NCI-H510A (cell line): ENCODE measurements at places on chromosomes 2 and 18.

DNA sequence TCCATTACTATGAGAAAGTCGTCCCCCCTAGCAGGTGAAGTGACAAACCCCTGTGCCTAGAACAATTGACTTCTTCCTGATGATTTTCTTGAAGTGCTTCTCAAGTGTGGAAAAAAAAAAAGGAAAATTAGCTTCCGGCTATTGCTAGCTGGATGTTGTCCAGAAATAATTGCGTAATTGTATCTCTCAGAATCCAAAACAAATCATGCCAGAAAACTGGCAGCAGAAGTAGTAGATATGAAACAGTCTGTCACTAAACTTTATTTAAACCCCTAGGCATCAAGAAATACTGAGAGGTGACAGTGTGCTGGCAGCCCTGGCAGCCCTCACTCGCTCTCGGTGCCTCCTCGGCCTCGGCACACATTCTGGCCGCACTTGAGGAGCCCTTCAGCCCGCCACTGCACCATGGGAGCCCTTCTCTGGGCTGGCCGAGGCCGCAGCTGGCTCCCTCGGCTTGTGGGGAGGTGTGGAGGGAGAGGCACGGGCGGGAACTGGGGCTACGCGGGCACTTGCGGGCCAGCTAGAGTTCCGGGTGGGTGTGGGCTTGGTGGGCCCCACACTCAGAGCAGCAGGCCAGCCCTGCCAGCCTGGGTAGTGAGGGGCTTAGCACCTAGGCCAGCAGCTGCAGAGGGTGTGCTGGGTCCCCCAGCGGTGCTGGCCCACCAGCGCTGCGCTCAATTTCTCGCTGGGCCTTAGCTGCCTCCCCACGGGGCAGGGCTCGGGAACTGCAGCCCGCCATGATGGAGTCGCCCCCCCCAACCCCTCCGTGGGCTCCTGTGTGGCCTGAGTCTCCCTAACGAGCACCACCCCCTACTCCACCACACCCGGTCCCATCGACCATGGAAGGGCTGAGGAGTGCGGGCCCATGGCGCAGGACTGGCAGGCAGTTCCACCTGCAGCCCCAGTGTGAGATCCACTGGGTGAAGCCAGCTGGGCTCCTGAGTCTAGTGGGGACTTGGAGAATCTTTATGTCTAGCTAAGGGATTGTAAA, 80.5 kb upstream of the ABCA12 start:
- DNase-seq: no peak

DNA sequence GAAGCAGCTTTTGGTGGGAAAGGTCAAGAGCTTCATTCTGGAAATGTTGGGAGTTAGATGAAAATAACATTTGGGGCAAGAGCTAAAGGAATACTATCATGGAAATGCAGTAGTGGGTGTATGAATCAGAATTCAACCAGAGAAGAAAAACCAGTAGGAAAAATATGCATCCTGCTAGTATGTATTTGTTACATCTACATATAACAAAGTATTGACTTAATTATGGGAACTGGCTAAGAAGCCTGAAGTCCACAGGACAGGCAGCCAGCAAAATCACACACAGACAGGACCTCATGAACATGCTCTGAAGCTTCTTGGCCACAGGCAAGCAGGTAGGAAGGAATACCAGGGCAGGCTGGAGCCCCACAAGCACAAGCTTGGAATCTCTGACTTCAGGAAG, 185.8 kb downstream of the FBXO15 start:
- DNase-seq: no peak

DNA sequence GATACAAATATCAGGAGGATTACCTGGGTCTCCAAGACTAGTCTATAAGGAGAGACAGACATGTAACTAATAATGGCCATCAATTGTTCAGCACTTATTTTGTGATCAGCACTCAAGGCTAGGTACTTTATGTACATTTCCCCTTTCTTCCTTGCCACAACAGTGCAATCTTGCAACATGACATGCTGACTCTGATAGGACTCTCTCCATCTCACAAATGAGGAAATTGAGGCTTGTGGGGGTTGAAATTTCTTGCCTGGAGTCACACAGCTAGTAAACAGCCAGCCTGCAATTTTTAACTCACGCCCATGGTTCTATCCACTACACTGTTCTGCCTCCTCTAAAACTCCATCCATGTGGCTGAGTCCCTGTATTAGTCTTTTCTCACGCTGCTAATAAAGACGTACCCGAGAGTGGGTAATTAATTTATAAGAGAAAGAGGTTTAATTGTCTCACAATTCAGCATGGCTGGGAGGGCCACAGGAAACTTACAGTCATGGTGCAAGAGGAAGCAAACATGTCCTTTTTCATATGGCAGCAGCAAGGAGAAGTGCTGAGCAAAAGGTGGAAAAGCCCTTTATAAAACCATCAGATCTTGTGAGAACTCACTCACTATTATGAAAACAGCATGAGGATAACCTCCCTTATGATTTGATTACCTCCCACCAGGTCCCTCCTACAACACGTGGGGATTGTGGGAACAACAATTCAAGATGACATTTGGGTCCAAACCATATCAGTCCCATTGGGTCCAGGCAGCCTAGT, 302.4 kb downstream of the PLCL1 start:
- DNase-seq: no peak

GRCh38 chr18:68693091-68693815, 21.7 kb downstream of the TMX3 start:
- no peak for DNase-seq

GRCh38 chr18:46250084-46250811, 146.1 kb downstream of the HAUS1 start:
- peak; percentile 62 for DNase-seq

GRCh38 chr2:42914860-42915259, 122.5 kb upstream of the HAAO start:
- DNase-seq: no peak

GRCh38 chr2:73896362-73897239, 3.8 kb downstream of the ACTG2 start:
- no peak for DNase-seq

DNA sequence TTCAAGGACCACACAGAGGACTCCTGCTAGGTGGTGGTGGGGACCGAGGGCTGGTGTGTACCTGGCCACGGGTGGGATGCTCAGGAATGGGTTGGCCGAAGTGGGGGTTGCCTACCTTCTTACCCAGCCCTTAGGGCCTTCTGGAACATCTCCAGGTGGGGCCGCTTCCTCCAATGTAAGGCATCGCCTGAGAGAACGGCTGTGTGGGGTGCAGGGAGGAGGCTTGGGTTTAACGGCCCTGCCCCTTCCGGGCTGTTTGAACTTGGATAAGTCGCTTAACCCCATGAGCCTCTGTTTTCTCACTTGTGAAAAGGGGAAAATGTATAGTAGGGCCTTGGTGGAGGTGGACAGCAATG, 35.0 kb downstream of the EMILIN2 start:
- DNase-seq: no peak

GRCh38 chr18:70491734-70492348, 203.0 kb downstream of the SOCS6 start:
- no peak for DNase-seq

- DNase-seq: no peak
These were observed 57.1 kb upstream of the OTOS start for GRCh38 chr2:240197462-240198139.

DNA sequence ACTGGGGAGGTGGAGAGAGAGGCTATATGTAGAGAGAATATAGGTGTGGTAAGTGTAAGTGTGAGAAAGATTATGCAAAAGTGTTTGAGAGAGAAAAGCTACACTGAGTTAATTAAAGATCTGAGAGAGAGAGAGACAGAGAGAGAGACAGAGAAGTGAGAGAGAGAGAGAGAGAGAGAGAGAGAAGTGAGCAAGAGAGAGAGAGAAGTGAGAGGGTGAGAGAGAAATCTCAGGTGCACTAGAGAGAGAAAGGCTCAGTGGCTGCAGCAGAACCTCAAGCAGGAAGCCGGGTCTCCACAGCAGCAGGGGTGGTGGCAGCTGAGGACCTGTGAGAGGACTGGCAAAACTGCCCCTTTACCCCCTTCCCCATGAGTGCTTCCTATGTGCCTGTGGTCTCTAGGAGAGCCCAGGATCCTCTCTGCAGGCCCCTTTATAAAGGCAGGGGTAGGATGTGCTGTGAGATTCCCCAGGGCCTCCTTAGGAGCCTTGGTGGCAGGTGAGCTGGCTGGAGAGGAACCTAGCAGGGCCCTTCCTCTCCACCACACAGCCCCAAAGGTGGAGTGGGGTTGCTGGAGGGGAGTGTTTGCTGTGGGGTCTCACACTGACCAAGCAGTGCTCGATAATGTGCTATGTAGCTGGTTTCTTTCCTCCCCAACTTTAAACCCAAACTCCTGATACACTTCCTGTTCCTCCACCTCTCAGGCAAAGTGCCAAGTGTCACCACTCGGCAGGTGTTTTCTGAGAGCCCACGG, 52.6 kb downstream of the SLC4A5 start:
- DNase-seq: no peak

DNA sequence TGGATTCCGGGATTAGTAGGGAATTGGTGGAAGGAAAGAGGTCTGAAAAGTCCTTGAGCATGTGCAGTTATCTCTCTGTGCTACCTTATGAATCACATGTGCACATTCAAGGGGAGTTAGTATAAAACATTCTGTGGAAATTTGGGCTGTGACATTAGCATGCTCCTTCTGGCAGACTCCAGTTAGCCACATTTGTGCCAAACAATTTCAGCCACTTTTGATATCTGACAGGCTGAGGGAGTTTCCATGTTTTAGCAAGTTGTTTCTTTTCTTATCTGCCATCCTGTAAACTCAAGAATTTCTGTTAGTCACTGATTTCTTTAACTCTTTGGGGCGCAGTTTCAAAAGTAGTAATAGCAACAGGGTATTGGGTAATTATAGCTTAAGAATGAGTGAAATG, 28.3 kb upstream of the GYPC start:
- no peak for DNase-seq

DNA sequence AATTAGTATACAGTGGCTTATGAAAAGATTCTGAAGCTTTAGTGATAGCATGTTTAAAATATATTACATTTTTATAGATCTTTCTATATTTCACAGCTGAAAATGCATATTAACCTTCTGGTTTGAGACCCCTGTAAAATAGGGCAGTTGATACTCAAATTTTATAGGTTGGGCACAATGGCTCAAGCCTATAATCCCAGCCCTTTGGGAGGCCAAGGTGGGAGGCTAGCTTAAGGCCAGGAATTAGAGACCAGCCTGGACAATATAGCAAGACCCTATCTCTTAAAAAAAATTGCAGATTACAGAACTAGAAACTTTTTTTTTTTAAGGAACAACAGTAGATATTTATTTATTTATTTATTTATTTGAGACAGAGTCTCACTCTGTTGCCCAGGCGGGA, 31.2 kb downstream of the NBEAL1 start:
- no peak for DNase-seq

- no peak for DNase-seq
These were observed 40.8 kb downstream of the DSEL start for GRCh38 chr18:67475673-67476072.

GRCh38 chr2:191316246-191316994, 71.2 kb downstream of the MYO1B start:
- no peak for DNase-seq

- DNase-seq: no peak
These were observed 187.0 kb downstream of the CYRIA start for GRCh38 chr2:16478434-16479210.

DNA sequence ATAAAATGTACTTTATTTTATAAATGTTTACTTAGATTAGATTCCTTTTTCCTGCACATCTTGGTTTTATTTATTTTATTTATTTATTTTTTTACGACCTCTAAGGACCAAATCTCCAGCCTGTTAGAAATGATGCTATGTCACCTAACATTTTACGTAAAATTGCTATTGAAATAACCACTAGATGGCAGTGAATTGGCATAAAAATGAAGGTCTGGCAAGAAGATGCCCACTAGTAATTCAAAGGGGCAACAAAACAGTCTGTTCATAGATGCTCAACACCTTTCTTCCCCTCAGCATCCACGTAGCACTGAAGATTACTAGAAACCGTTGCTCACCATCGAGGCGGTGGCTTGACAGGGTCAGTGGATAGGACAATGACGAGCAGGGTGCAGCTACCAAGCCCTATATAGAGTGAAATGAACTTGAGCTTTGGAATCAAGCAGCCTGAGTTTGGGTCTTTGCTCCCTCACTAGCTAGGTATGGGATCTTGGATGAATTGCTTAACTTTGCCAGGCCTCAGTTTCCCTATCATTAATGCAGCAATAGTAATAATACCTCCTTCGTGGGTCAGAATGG, 128.7 kb upstream of the L3MBTL4 start:
- DNase-seq: no peak

- DNase-seq: no peak
These were observed 271.3 kb downstream of the ICOS start for GRCh38 chr2:204207866-204208265.

- no peak for DNase-seq
These were observed 1.9 kb upstream of the SOX11 start for GRCh38 chr2:5690286-5690685.

DNA sequence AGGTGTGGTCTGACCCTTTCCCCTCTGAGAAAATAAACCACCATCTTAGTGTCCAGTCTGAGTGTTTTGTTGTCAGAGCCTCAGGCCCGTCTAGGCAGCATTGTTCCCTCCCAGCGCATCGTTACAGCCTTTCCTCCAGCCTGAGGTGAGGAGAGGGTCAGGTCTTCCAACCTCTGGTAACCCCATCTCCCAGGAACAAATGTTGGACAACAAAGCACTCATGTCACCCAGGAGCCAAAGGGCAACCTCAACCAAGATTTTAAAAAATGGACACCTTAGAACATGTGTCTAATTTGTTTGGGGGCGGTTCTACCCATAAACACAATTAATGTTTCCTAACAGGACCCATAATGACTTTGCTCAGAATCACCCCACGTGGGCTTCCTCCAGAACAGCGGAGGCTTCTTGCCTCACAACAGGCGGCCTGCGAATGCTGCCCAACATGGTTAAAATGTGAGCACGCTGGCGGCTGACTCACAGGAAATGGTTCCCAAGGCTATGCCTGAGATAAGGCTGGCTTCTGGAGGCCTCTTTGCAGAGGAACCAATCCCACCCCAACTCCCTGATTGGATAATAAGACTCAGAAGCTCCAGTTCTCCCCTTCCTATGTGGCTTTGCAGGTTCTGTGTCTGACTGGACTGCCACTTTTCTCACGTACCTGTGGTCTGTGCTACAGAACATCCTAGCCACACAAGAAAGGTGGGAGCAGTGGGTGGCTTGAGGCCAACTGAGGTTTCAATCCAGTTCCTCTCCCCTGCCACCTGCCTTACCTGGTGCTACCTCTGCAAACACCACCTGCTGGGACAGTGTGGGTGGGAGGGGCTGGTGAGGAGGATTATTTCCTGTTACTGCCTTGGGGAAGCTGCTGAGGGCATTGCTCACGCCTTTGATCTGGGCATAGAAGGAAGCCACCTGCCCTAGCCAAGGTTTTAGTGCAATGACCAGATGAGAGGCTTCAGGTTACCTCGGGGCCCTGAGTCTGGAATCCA, 108.8 kb downstream of the B3GNT2 start:
- DNase-seq: peak; percentile 97
